ENCODE measurements at places on chromosomes 16 and 17.

GRCh38 chr17:80631142-80632045 lies 86.8 kb downstream of the RPTOR start:
- DNase-seq, result no peak

- peak; percentile 48 for DNase-seq
Measured at GRCh38 chr17:17691468-17692263, 10.4 kb downstream of the RAI1 start.

- DNase-seq, result no peak
Measured at GRCh38 chr17:958712-959451, 20.7 kb downstream of the NXN start.

DNA sequence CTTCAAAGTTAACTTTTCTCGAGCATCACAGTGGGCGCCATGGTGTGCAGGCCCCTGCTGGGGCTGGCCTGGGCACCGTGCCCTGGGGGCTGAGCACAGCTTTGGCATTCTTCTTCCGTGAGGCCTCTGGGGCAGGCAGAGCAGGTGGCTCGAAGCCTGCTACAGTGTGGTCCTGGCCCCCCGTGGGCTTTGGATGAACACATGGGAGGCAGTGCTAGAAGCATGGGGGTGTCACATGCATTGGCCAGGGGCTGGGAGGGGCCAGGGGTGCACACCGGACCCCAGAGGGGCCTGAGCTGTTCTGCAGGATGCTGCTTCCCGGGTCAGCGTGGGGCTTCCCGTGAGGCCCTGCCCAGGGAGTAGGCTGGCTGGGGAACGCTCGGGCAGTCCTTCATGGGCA lies 12.1 kb upstream of the C16orf74 start:
- DNase-seq, result no peak

- peak; percentile 58 for DNase-seq
Measured at GRCh38 chr16:84643674-84644073, 4.6 kb upstream of the KLHL36 start.

DNA sequence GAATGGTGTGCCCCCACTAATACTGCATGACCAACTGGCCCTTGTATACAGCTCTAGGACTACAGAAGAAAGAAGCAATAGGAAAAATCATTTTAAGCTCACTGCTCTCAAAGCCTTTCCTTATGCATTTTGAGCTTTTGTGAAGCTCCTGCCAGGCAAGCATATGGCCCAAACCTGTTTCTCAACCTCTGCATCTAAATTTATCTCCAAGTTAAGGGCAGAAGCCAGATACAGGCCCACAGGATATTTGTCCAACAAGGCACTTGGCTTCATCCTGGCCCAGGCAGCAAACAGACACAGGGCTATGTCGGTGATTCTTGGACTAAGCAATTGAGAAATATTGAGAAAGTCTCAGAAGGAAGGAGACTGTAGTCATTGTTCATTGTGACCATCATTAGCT lies 43.9 kb downstream of the CCT6B start:
- no peak for DNase-seq

GRCh38 chr16:29011112-29011511 lies 26.3 kb downstream of the LAT start:
- no peak for DNase-seq

- DNase-seq, result no peak
Measured at GRCh38 chr16:77898671-77899211, 110.4 kb downstream of the VAT1L start.

DNA sequence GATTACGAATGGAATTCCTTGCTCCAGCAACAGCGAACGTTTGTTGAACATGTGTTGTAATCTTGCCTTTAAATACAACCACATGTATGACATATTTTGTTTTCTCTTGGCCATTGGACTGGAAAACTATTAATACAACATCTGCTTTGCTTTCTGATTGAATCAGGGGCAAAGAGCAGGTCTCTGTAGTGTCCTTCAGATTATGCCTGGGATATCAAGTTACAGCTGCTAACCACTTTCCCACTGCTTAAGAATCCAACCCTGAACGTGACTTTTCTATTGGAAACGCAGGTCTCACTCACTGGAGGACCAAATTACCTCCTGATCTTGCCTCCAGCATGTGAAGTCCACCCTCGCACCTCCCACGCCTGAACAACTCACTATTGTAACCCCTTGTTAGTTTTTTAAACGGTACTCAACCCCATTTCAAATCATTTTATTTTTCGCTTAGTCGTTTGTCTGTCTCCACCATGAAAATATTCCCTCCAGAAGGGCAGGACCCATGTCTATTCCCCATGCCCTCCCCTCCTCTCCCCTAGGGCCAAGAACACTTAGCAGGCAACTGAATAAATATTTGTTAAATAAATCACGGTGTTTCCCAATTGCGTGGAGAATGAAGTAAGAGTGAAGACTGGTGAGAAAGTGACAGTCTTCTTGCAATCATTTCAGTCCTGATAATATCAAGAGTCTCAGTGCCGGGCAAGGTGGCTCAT lies 57.4 kb upstream of the MRTFB start:
- no peak for DNase-seq

GRCh38 chr16:17446661-17447060 lies 24.1 kb downstream of the XYLT1 start:
- no peak for DNase-seq

- no peak for DNase-seq
Measured at GRCh38 chr17:82528484-82529265, 9.1 kb downstream of the FOXK2 start.

- peak; percentile 55 for DNase-seq
Measured at GRCh38 chr16:21276090-21276489, 2.0 kb downstream of the CRYM start.

DNA sequence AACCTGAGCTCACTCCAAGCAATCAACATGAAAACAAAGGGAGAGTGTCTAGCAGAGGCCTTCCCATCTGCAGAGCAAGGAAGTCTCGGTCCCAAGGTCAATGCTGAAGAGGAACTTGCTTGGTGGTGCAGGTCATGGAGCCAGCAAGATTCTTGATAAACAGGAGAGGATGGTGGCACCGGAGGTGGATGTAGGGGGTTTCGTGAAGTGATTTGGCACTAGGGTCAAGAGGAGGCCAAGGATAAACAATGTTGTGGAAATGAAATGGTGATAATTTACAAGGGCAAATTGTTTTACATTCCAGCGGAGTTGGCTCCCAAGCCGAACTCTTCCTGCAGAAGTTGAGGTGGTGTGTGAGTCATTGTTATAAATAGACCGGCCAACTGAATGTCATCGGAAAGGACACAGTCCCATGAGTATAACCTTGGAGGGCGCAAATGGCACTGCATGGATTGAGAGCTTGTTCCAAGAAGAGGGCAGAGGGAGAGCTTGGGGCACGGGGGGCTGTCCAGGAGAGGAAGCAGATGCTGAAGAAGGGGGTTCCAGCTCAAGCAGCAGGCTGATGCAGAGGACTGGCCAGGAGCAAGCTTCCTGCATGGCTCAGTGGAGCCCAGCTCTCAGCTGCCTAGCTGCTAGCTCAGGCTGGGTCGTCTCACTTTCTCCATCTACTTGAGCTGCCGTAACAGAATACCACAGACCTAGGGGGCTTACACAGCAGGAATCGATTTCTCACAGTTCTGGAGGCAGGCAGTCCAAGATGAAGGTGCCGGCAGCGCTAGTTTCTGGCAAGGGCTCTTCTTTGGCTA lies 136.6 kb downstream of the COPRS start:
- no peak for DNase-seq

DNA sequence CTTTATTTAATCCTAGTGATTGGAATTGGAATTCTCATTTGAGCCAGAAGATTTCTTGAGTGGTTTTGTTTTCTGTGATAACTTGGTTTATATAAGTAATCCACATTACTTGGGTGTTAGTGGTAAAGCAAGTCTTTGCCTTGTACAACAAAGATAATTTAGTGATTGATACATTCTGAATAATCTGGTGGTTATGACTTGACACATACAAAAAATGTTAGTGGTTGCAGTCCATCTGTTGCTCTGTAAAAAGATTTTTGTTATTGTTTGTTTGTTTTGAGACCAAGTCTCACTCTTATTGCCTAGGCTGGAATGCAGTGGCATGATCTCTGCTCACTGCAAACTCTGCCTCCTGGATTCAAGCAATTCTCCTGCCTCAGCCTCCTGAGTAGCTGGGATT lies 13.2 kb downstream of the OMG start:
- no peak for DNase-seq

DNA sequence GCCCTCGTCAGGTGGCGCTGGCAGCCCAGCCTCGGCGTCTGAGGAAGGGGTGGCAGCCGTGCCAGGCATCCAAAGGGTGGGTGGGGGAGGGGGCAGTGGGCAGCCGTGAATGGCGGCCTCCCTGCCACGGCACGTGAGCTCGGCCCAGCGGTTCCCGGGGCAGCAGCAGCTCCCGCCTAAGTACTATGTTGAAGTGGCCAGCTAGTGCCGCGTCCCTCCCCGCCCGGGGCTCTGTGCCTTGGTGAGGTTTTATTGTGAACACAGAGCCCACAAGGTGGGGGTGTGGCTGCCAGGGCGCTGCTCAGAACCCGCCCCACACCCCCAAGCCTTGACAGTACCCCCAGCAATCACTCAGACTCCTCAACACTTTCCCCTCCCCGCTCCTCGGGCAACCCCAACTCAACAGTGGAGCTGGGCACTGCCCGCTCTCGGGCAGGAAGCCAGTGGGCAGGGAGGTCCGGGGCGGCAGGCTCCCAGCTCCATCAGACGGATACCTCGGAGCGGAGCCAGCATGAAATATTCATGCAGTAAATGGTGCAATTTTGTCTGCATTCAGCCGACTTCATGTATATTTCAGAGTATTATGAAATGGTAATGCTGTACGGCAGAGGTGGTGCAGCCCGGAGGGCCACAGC lies 80.4 kb downstream of the ENGASE start:
- DNase-seq, result no peak
